ENCODE measurements at places on chromosomes 5 and 9.

GRCh38 chr9:98236901-98237487 is 18.5 kb downstream of the TBC1D2 start:
- DNase-seq: no peak

GRCh38 chr5:135216471-135217343 is 182.3 kb downstream of the MACROH2A1 start:
- DNase-seq: peak; percentile 34

DNA sequence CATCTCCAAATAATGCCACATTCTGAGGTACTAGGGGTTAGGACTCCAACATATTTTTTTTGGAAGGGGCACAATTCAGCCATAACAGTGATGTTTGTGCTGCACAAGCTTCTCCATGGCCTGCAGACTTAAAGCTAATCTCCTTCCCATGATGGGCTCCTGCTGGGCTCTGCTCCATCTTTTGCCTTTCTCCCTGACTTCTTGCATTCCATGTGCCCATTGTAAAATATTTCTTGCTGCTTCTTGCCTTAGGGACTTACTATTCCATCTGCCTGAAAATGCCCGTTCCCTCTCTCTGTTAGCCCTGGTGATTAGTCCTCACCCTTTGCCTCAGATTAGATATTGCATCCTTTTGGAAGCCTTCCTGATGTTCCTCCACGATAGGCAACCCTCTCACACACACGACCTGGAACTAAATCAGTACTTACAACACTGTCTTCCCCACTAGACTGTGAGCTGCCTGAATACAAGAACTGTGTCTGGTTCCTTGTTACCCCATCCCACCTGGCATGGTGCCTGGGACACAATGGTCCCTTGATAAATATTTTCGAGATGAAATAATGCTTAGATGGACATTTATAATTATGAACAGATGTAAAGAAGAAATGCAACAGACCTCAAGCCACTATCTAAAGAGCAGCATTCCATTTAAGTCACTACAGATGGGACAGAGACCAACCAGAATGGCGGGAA is 33.5 kb downstream of the OR1J1 start:
- no peak for DNase-seq

GRCh38 chr9:123349691-123350480 is 6.1 kb upstream of the CRB2 start:
- DNase-seq: peak; percentile 84

DNA sequence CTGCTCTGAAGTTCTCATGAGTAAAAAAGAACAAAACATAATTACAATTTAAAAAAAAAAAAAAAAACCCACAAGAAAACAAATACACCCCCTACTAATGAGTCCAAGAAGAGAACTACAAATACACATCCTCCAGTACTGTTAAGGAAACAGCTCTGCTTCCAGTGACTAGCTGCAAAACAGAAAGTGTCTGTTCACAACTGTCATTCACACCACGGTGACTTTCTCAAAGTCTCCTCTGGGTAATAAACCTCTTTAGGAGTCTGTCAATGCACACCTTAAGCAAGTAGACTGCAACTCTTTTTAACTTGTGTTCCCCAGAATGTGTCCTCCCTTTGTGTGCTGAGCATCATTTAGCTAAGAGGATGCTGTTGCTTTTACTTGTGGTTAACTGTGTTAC is 6.2 kb downstream of the REEP5 start:
- no peak for DNase-seq

DNA sequence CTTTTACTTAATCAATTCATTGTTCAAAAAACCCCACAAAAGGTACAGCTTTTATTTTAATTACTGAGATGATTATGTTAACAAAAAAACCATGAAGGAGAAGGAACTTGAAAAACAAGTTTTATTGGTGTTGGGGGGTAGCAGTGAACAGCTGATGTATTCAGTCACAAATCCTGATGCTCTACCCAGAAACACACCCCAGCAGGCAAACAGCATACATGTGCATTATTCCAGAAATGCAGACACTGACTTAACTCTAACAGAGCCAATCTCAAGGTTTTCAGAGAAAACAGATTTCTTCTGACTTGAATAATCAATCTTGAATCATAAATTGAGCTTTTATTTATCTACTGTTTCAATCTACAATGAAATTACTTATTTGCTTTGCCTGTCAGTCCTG is 175.2 kb downstream of the ZSWIM6 start:
- no peak for DNase-seq

GRCh38 chr5:77131361-77131760 is 44.3 kb upstream of the ZBED3 start:
- no peak for DNase-seq

DNA sequence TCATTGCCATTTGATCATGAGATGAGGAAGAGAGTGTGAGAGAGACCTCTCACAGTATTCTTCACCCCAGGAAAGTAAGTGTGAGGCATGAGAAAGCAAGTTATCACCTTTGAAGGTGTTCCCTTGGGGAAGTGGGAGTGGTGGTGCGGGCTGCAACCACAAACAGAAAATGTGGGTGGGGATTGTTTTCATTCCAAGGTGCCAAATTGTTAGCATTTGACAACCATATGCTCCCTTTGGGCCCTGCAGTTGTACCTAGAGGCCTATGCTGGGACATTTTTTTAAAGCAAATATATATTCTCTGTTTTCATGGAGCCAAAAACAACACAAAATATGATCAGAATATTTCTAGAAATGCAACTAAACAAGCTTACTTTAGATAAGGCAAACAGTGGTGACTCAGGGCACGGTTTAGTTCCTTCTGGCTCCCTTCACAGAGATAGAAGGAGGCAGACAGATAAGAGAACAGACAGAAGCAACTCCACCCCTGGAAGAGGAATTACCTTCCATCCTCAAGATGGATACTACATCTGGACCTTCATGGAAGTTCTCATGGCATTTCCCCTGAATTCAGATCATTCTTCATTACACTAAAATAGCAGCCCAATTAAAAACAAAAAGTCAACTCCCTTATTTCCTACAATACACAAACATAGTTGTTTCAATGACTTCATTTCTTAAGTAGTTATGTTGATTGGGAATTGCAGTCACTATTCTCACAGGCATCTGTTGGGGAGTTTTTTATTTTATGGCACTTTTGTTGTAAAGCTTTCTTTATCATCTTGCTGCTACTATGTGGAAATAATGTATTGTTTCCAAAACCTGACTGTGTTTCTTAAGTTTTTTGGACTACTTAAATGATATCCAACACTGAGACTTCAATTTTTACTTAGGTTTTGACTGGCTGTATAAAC is 416.6 kb downstream of the PLK2 start:
- no peak for DNase-seq

- no peak for DNase-seq
Measured at GRCh38 chr9:124322618-124323432, 65.1 kb downstream of the NEK6 start.

- no peak for DNase-seq
Measured at GRCh38 chr5:55608595-55609349, 74.0 kb upstream of the PLPP1 start.

DNA sequence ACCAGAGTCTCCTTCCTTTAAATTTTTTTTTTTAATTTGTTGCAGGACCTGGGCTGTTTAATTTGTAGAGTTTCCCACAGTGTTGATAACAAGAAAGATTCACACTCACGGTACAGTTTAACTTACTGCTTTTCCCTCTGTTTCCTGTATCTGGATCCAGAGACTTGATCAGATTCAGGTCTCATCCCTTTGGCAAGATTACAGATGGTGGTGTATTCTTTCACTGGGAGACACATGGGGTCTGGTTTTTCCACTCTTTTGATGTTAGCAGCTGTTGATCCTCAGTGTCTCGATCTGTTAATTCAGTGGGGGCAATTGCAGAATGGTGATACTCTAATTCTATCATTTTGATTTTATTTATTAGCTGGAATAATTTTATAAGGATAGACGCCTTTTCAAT is 75.4 kb upstream of the TNFAIP8 start:
- no peak for DNase-seq

GRCh38 chr9:127899128-127899943 is at the start of gene ST6GALNAC6:
Gene ST6GALNAC6, minus strand, starts transcription at chr9:127899603. Its CDS starts 1,622 bp downstream, at chr9:127897981.
- DNase-seq: peak; percentile 78

- peak; percentile 95 for DNase-seq
Measured at GRCh38 chr9:124861342-124862229, at the start of the genes ARPC5L and RPL35. Gene ARPC5L, plus strand, starts transcription at chr9:124862130. Its CDS starts 7,161 bp downstream, at chr9:124869291. Gene RPL35, minus strand, starts transcription at chr9:124861957. Its CDS starts 45 bp downstream, at chr9:124861912.

- no peak for DNase-seq
Measured at GRCh38 chr9:74362423-74362822, 134.7 kb upstream of the RORB start.

DNA sequence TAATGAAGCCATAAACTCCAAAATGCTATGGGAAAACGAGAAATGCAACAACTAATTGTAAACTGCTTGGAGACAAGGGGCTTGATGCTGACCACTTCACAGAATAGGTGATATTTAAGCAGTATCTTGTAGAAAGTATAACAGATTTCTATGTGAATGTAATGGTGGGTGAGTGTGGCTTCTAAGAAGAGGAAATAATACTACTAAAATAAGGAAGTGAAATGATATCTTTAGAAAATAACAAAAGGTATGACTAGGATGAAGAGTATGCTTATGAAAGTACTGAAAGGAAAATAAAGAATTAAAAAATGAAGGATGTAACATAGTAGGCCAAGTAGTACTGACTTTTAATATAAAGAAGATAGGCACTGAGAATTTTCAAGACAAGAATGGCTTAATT is 94.2 kb downstream of the AGTPBP1 start:
- no peak for DNase-seq

GRCh38 chr5:74063821-74064220 is 437.8 kb downstream of the ARHGEF28 start:
- no peak for DNase-seq

- DNase-seq: no peak
Measured at GRCh38 chr9:134575901-134576176, 65.8 kb upstream of the COL5A1 start.

DNA sequence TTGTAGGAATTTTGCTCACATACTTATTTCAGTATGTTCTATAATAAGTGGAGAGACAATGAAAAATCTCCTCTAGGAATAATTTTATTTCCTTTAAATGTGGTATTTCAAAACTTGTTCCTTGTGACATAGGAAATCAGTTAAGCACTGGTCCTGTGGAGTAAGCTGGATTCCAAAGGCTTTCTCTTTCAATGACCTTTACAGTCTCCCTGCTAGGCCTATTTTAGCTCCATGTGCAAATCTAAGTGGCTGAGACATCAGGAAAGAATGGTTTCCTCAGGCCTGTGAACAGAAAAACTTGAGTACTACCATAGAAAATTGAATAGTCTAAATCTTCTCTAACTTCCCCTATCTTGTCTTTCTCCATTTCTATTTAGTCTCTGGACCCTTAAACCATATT is 514.2 kb upstream of the TLE4 start:
- DNase-seq: no peak

DNA sequence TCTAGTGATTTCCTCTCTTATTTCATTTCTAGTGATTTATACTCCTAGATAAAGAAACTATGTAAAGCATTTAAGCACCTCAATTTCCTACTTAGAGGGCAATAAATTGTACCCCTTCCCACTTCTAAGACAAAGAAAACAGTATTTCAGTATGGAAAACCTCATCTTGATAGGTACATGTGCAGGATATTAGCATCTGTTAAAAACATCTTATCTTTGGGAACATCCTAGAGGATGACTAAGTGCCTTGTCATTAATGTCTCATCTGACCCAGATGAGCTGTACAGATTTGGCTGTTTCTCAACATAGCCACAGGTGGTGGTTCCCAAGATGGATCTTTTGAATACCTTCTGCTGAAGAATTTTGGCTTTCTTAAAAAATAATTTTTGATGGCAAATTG is 5.7 kb downstream of the MEGF10 start:
- no peak for DNase-seq

GRCh38 chr5:139575751-139576150 is 14.6 kb downstream of the UBE2D2 start:
- no peak for DNase-seq

DNA sequence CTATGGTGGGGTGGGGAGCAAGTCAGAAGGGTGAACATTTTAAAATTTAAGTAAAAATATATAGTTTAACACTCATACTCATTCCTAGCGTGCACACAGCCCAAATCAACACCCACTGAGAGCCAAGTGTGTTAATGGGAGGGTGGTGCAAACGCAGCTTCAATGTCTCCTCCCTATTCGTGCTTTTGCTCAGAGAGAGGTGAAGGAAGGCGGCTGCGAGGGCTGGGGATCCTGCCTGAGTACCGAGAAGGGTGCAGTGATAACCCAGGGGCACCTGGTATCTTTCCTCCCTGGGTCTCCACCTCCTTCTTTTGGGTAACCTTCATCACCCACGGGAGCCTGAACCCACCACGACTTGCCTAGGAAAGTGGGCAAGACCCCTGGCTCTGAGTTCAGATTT is 35.0 kb downstream of the FGF1 start:
- DNase-seq: no peak

DNA sequence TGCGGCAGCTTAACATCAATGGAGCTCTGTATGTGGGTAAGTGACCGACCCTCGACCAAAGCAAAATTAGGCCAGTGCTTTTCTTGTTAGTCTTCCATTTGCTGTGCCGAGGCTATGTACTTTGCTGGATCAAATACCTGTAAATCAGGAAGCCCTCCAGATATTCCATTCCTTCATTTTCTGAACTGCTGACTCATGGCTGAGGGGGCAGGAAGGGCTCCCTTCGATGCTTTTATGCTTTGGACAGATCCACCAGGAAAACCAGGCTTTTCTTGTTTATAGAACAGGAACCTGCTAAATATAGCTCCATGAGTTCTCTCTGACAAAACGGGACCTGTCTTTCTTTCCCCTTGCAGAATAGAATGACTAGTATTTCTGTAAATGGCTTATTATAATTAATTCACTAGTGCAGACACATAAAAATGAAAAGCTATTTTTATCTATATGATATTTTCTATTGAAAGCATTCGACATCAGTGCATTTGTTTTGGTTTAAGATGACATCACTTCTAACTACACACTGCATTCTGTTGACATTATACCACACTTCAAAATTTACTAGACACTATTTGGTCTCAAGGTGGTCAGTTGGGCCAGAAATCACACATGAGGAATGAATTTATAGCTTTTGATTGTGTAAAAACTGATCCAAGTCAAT is 93.3 kb downstream of the LIFR start:
- DNase-seq: no peak

- no peak for DNase-seq
Measured at GRCh38 chr5:59390074-59390659, 503.4 kb downstream of the PDE4D start.

- no peak for DNase-seq
Measured at GRCh38 chr9:118463419-118463818, 759.2 kb downstream of the TLR4 start.

- no peak for DNase-seq
Measured at GRCh38 chr5:39202597-39203274, 16.6 kb downstream of the FYB1 start.

DNA sequence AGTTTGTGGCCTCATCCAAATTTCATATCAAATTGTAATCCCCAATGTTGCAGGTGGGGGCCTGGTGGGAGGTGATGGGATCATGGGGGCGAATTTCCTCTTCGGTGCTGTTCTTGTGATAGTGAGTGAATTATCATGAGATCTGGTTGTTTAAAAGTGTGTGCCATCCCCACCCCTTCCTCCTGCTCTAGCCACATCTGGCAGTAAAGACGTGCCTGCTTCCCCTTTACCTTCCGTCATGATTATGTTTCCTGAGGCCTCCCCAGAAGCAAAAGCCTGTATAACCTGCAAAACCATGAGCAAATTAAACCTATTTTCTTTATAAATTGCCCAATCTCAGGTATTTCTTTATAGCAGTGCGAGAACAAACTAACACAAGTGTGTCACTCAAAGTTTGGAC is 71.0 kb upstream of the MOCS2 start:
- DNase-seq: no peak

GRCh38 chr9:110255034-110255462 is 1.3 kb downstream of the TXN start:
- DNase-seq: peak; percentile 49
